ENCODE measurements at places on chromosomes 1 and 21.

- no peak for DNase-seq
Measured at GRCh38 chr1:27621051-27621920, 13.7 kb downstream of the FGR start.

DNA sequence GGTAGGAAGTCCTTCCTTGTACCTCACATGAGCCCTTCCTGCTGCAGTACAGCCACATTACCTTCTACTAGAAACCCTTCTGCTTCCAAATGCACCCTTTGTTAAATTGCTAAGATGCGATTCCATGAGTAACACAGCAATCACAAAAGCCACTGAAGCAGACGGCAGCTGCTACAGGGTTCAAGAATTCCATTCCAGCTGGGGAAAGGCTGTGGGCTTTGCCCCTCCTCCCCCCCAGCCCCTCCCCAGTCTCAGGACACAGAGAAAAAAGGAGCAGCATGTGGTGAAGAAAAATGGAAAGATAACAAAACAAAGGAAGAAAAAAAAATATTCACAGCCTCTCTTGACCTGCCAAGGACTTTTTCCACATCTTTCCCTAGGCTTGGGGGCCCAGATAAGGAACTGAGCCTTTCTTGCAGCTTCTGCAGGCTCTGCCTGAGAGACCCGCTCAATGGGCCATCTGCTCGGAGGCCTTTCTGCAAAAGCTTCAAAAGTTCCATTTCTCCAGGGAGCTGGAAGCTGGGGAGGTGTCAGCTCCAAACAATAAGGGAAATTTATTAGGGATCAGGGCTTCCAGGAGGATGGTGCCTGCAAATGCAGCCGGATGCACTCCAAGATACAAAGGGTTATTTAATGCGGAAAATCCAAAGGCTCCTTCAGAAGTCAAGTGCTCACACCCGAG, 72.1 kb downstream of the SYT2 start:
- DNase-seq = no peak

DNA sequence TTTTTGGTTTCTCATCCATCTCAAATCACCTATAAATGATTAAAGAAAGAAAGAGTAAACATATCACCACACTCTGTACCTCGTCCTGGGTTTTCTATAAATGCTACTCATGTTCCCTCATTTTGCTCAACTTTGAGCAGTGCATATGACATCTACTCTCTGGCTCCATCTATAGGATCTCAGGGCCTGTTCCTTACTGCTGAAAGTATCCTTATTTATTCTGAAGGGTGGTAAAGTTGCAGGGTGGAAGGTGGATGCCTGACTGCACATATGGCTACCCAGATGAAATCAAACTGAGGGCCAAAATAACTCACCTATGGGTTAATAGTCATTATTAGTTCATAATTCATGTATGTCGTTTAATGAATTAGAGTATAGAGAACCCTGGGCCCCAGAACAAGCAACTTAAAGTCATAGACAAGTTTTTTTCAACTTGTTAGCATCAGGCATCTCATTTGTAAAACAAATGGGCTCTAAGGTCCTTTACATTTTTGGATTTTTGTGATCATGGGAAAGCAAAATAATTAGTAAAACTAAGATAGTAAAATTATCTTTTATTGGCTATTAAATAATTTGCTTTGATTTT, 46.5 kb downstream of the NCF2 start:
- DNase-seq = peak; percentile 24

- no peak for DNase-seq
Measured at GRCh38 chr1:201712387-201713085, 116.4 kb upstream of the IPO9 start.

DNA sequence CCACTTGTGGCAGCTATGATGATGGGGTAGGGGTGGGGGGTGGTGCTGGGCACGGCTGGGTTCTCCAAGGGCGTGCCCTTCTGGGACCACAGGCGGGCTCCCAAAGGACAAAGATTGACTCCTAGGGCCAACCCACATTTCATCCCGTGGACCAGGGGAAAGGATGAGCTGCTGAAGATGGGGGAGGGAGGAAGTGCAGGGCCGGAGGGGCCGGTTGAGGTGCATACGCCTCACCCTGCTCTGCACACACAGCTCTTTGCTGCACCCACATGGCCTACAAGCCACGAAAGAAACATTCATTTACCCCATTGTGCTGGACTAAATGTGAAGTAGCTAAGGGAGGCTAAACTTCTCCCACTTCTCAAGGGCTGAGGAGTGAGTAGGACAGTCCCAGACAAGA, 34.2 kb upstream of the GNPAT start:
- DNase-seq = no peak

DNA sequence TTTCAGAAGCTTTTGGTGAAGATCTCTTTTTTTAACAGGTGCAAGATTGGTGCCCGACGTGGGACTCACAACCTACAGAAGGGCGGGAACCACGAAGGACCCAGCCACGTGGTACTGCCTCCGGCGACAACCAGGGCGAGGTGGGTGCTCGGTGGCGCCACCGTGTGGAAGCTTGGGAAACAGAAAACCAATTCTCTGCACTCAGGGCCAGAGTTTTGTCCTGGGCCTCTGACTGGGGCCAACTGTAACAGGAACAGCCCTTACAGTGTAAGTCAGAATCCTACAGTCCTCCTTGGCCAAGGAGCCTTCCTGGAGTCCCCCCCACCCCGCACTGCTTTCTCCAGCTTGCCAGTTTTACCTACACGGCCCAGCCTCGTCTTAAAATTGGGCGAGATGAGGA, 11.6 kb upstream of the S100A7A start:
- no peak for DNase-seq

DNA sequence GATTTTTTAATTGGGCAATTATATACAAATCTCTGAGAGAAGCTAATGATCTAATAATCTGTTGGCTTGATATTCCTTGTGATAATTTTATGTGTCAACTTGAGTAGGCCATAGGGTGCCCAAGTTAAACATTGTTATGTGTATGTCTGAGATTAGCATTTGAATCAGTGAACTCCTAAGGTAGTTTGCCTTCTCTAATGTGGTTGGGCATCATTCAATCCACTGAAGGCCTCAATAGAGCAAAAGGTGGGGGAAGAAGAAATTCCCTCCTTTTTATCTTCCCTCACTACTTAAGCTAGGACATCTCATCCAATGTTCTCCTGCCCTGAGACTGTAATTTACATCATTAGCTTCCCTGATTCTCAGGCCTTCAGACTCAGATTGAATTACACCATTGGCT, 394.5 kb downstream of the LMO4 start:
- no peak for DNase-seq

GRCh38 chr1:16162163-16162822, 6.4 kb upstream of the EPHA2 start:
- no peak for DNase-seq

DNA sequence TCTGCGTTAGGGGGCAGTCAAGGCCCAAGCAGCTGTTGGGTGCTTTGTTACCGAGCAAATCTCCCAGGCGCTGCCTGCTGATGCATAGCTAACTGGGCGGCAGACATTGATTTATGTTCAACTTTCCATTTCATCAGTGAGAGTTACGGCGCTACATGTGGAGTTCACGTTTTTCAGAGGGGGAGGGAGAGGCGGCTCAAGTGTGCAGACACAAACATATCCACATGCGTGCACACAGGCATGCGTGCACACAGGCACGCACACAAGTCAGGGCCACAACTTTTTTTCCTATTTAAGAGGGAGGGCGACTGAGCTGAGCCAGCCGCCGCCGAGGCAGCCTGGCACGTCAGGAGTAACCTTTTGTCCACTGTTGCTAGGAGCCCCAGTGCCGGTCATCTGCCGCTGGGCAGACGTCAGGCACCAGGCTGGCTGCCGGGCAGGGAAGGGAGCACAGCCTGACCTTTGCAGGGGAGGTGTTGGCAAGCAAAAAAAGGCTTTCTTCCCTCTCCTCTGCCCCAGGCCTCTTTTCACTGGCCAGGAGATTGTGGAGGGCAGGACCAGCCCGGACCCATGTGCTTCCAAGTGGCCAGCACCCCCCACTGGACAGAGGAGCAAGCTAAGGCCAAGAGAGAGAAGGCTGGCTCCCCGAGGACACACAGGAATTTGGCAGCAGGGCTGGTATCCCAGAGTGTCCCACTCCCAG, 73.3 kb downstream of the MRPL37 start:
- DNase-seq = no peak

GRCh38 chr1:22018583-22019559, 17.4 kb downstream of the CELA3A start:
- peak; percentile 93 for DNase-seq

- DNase-seq = no peak
Measured at GRCh38 chr1:227945891-227946623, 1.7 kb downstream of the WNT9A start.

- no peak for DNase-seq
Measured at GRCh38 chr1:23370709-23371584, 1.3 kb upstream of the ZNF436 start.

GRCh38 chr1:180247061-180247460, 17.0 kb downstream of the LHX4 start:
- DNase-seq = no peak

DNA sequence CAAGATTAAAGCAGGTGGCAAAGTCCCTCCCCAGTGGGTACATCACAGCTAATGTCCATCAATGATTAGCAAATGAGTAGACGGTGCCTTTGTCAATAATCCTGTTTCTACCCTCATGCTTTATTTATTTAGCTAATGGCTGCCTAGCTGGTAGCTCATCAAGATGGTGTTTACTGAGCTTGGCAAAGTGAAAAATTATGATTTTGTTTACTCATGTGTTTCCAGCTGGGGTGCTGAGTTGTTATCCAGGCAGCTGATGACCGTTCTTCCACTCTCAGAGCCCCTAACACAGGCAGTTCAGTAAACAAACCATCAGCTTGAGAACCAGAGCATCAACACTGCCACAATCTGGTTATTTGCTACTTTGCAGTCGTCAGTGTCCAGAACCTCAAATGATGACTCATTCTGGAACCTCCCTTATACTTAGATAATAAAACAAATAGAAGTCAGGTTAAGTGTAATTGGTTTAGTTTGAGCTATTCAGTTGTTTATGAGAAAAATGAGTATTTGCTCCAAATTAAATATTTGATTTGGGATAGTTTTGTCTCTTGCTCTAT, 163.9 kb downstream of the ST6GALNAC5 start:
- DNase-seq = no peak

- no peak for DNase-seq
Measured at GRCh38 chr1:50110656-50111055, 1.9 kb downstream of the ELAVL4 start.

- DNase-seq = no peak
Measured at GRCh38 chr1:26585471-26585870, 55.9 kb downstream of the RPS6KA1 start.

DNA sequence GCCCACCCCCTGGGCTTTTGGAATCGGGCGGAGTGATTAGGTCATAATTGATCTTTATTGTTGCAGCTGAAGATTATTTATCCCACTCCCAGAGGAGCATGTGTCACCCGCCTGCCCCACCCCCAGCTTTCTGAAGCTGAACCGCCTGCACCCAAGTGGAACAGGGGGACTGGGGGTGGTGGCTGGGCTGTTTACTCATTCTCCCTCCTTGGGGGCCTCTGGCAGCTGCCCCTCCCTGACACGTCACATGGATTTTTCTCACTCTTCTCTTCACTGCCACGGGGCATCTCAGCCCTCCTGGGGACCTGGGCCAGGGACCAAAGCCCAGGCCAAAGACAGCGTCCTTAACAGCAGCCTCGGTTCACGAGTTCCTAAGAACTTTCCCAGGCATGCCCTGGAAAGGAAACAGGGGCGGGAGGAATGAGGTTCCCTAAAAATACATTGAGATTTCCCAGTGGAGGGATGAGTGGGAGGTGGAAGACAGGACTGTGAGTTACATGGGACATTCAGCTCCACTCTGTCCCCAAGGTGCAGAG, 31.6 kb upstream of the SOX13 start:
- no peak for DNase-seq

- no peak for DNase-seq
Measured at GRCh38 chr1:41349361-41350054, 11.7 kb upstream of the FOXO6 start.

- DNase-seq = no peak
Measured at GRCh38 chr1:201004732-201005131, 18.8 kb downstream of the KIF21B start.

GRCh38 chr21:37547615-37548200, 181.1 kb downstream of the DYRK1A start:
- no peak for DNase-seq

Data from HS-5 (cell line).